ENCODE measurements at places on chromosomes 7 and 10.

DNA sequence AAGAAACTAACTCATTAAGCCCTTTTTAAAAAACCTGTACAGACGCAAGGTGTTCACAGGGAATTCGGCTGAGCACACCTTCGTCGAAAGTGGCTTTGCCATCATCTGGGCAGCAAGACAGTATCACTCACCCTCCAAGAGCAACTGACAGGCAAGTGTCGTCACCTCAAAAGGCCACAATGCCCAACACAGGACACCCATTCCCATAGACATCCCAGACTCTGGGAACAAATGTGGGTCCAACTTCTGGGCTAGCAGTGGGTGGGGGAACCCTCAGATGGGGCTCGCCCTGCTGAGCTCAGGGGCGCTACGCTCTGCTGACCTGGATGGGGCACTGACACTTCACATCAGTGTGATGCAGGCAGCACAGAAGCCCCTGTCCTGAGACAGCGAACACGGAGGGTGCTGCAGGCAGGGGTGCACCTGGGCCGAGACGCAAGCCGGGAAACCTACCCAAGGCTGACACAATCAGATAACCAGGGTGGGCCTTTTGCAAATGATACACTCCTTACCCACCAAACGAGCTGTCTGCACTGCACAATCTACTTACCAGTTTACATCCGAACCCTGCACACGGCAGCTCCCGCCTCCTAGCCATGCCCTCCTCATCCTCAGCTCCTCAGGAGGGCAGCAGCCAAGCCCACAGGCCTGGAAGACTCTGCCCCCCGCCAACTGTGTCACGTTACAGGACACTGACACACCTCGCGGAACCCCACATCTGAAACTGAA is 1.7 kb downstream of the DIP2C start:
- no peak for DNase-seq

GRCh38 chr7:100093925-100094486 is 5.2 kb downstream of the COPS6 start:
- no peak for DNase-seq

DNA sequence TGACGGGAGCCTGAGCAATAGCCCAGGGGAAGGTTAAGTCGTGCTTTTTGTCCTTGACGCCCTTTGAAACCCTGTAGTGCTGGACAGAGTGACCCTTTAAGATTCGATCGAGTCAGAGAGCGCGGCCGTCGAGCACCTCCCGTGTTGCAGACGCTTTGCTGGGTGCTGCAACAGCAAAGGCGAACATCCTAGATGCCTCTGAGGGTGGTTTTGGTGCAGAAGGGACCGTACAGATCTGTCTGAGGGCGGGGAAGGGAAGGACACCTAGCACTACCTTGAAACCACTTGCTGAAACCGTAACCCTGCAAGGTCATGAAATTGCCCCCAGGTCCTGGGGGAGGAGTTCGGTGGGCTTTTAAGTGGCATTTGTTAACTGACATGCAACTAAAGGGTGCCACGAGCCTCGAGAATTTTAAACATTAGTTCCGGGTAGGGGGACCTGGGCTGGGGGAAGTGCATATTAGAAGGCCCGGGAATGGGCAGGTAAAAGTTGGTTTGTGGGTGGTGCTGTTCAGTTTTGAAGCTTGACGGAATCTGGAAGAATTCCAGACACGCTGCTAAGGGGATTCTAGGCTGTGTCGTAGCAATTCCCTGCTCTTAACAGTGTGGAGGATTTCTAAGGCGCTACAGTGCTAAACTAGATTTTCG is 786 bp downstream of the ATP5F1C start:
- no peak for DNase-seq

DNA sequence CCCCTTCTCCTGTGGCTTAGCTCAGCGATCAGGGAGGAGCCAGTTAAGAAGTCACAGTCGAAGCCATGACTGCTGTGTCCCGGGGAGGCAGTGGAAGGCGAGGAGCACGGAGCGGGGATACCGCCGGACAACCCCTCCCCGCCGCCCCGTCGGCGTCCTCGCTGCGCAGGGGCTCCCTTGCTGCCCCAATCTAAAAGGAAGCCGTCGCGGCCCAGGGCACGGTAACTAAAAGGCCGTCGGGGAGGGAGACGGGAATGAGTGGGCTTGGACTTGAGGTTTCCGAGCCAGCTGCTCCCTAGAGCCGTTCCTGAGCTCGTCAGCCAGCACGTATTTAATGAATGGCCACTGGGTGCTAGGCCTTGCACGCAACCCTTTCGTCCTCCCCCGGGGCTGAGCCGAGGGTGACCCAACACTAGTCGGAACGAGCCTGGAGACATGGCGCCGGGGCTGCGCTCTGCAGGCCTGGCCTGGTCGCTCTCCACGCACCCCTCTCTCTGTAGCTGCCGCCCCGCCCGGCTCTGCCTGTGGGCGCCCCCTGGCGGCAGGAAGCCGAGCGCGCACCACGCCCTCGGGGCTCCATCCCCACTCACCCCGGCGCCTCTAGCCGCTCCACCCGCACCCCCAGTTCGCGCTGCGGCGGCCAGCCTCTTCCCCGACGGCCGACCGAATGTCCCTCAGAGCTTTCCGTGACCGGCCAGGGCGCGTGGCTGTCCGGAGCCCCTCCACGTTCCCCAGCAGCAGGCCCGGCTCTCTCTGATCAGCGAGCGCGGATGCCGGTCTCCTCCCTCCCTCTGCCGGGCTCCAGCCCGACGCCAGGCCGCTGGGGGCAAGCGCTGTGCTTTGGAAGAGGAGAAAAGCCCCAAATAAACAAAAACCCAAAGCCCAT is 29.3 kb upstream of the KCNK18 start:
- DNase-seq, result no peak

- no peak for DNase-seq
Observed at GRCh38 chr10:113241599-113242360, 291.7 kb downstream of the TCF7L2 start.

DNA sequence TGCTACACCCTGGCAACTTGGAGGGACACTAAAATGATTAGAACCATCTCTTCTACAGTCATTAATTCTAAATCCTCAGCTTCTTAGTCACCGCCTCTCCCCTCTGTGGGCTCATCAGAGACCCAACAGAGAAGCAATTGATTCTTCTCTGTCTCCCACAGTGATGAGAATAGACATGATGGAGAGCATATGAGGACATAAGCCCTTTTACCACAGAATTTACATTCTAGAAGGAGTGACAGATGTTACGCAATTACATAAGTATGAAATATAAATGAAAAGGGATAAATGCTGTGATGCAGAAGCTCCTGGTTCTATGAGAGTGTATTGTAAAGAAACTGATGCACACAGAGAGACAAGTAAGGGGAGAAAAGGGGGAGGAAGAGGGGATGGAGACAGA is 18.1 kb upstream of the ABCB5 start:
- DNase-seq, result no peak

GRCh38 chr7:51316666-51317581 is at the start of gene COBL:
COBL (minus strand) TSS chr7:51316809; CDS start chr7:51316633, 176 bp downstream.
- no peak for DNase-seq

DNA sequence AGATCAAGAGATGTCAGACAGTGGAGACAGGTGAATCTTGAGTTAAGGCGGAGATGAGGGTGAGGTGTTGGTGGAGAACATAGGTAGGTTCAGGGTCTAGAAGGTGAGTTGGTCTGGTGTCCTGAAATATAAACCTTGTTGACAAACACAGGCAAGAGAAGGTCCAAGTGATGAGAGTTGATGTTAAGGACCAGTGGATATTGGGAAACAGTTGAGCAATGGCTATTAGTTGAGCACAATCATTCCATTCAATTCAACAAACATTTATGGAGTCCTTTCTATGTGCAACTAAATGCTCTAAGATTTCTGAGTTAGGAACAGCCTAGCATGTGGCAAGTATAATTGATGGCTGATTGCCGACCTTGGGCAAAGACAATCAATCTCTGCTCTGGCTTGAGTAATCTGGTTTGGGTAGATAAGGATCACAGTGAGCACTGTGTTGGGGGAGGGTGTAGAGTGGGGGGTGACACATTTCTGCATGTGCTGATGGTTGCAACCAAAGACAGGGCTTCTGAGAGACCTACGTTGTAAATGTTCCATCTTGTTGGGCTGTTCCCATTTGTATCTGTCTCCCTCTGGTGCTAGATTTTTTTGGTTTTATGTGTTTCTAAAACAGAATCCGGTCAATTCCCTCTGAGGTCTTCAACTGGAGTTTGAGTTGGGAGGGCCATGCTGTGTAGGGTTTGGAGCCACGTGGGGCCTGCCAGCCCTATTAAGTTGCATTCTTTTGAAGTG is 201.1 kb downstream of the BAMBI start:
- no peak for DNase-seq

DNA sequence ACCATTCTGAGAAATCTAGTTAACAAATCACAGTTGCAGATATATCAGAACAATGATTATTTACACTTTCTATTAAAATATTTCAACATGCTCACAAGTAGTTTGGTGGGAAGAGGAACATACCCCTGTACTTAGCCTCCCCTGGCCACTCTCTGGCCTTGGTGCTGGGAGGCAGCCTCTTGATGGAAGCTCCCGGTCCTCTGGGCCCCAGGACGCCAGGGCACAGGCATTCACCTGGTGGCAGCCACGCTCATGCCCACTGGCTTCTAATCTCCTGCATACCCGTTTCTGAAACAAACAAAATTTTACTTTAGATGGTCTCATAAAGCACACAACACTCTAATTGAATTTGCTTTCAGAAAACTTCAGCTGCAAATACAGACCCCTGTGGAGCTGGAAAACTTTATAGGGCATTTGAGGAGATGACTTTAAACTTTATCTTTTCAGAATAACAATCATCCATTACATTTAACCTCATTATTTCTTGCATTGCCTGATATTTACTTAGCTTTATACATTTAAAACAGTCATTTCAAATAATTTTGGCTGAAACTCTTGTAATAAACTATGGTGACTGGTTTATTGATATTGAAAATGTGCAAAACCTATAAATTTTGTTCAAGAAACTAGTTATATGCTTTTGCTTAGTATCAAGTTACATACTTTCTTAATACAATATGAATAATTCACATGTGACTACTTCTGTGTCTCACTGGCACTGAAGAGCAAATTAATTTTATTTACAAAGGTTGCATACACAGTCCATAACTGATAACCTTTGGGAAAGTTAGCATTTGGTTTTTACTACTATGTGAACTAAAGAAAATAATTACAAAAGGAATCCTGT is 30.8 kb downstream of the C10orf143 start:
- no peak for DNase-seq

DNA sequence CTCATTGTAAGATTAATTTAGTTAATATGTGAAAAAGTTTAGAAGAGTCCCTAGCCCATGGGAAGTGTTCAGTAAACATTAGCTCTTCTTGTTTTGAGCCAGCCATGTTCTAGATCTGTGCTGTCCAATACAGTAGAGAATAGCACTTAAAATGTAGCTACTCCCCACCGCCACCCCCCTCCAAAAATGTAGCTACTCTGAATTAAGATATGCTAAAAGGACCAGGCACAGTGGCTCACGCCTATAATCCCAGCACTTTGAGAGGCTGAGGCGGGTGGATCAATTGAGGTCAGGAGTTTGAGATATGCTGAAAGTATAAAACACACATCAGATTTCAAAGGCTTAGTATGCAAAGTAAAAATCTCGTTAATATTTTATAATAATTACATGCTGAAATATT is 47.3 kb upstream of the MXI1 start:
- DNase-seq, result no peak
